Ammon's horn (tissue), 1 donor: ENCODE measurements at places on chromosomes 11 and 22.

- no peak for DNase-seq
These were observed 789.4 kb upstream of the KIRREL3 start for GRCh38 chr11:127789927-127790326.

- DNase-seq, result no peak
These were observed 6.6 kb upstream of the APOL6 start for GRCh38 chr22:35641494-35642120.

GRCh38 chr22:35219012-35219411, 38.3 kb upstream of the HMGXB4 start:
- no peak for DNase-seq

DNA sequence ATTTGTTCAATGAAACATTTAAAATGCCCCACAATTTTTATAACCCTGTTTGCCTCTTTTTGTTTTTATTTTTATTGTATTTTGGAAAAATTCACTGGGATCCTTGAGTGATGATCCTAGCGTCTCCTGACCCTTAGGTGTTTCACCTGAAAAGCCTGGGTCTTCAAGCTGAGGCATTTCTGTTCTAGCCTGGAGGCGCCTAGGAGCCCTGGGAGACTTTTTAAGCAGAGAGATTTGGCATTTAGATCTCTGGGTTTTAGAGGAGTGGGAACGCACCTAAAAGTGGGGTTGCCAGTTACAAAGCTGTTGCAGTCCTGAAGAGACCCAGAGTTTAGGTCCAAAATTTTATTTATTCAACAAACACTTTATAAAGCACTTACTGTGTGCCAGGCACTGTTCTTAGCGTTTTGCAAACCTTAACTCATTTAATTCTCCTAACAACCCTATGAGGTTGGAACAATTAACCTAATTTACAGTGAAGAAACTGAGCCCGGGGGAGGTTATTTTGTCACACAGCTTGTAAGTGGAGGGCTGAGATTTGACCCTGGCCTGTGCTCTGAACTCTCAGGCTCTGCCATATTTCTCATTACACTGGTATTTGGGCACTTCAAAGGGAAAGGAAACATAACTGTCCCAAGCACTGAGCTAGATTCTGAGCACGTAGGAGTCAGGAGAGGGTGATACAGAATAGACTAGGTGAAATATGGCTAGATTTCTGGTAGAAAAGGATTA, 834 bp upstream of the FADS1 start:
- no peak for DNase-seq

GRCh38 chr22:24483976-24484545, 11.1 kb upstream of the UPB1 start:
- no peak for DNase-seq

DNA sequence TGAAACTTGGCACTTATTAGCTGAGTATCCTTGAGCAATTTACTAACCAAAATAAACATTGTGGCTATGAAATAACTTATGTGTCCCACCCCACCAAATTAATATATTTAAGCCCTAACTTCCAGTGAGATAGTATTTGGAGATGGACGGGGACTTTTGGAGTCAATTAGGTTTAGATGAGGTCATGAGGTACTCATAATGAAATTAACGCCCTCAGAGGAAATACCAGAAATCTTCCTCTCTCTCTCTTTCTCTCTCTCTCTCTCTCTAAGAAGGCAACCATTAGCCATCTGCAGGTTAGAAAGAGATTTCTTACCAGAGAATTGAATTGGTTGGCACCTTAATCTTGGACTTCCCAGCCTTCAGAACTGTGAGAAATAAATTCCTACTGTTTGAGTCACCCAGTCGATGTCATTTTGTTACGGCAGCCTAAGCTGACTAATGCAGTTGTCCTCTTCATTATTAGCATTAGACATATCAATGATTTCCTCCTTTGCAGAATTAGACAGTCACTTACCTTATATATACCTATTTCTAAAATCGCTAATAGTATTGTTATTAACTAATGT, 1284.0 kb downstream of the FAM181B start:
- DNase-seq, result no peak

DNA sequence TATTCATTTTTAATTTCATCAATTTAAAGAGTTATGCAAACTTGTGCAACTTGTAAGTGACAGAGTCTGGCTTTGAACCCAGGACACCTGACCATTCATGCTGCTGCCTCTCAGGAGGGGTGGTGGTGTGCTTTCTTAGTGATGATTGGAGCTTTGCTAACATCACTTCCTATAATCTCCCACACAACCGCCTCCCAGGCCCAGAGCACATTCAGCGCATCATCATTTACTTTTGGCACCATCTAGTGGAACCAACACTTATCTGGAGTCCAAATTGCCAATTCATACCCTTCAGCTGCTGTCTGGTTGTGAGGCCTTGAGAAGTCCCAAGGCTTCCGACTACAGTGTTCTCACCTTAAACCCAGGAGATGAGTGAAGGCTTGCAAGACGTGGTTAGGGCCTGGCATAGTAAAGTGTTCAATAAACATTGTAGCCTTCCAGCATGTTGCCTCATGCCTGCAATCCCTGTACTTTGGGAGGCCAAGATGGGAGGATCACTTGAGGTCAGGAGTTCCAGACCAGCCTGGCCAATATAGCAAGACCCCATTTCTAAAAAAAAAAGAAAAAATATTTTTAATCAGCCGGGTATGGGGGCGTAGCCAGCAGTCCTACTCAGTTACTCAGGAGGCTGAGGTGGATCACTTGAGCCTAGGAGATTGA, 1.1 kb upstream of the TTLL1 start:
- DNase-seq, result peak; percentile 83

DNA sequence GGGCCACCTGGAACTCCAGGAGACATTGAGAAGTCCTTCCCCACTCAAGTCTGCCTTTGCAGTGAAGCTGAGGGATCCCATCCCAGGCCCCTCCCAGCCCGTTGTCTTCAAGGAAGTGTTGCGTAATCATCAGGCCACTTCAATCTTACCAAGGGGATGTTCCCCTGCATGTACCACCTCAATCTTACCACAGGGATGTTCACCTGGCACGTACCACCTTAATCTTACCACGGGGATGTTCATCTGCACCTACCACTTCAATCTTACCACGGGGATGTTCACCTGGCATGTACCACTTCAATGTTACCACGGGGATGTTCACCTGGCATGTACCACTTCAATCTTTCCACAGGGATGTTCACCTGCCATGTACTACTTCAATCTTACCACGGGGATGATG, 108.0 kb upstream of the SYN3 start:
- DNase-seq, result no peak

DNA sequence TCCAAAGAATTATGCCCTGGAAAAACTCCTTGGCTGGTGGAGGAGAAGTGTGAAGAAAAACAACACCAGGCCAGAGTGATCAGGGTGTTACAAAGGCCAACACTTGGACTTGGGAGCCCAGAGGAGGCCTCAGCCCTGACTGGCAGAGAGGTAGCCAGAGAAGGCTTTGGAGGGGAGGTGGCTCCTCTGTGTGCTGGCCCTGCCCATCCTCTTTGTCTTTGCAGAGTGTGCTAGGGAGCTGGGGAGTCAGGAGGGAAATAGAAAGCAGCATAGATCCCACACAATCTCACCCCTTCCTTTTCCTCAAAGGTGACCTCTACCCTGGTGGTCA, 12.0 kb upstream of the P2RY6 start:
- DNase-seq, result no peak

- DNase-seq, result peak; percentile 90
These were observed 1.8 kb downstream of the SRSF8 start for GRCh38 chr11:95068549-95068948.

DNA sequence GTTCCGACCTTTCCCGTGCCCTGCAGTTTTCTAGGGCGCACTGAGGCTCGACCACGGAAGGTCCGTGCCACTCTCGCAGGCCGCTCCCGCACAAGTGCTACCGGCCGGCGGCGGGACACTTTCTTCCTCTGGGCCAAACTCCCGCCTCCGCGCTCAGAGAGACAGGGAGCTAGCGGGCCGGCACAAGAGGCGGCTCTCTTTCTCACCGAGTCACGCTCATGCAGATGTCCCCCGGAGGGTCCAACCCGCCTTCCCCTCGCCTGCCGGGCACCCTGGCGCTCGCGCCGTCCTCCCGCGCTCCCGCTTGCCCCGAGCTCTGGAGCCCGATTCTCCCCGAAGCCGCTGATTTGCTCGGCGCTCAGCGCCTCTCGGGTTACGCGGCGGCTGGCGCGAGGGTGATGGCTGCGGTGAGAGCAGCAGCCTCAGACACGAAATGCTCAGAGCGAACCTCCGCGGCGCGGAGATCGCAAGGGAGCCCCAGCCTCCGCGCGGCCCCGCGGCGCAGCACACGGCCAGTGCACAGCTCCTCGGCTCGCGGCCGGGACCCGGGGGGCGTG, 1.0 kb downstream of the LMO1 start:
- no peak for DNase-seq

DNA sequence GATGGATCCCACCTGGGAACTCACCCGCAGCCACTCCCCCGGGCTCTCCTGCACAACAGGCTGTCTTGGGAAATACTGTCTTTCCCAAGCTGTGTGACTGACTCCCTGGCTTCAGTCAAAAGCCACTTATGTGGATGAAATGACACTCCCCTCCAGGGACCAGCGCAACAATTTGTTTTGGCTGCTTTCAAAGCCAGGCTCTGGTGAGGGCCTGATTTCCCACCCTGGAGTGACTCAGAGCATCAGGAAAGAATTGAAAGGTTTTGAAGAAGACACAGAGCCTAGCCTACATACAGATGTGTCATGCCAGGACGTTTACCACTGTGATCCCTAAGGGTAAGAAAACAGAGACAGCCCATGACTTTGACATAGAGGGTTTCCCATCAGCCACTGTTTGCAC, 550.5 kb downstream of the MIAT start:
- DNase-seq, result no peak

GRCh38 chr22:42444077-42444904, 12.1 kb upstream of the NFAM1 start:
- peak; percentile 87 for DNase-seq

GRCh38 chr22:47851586-47851985, 1089.1 kb downstream of the TBC1D22A start:
- no peak for DNase-seq

DNA sequence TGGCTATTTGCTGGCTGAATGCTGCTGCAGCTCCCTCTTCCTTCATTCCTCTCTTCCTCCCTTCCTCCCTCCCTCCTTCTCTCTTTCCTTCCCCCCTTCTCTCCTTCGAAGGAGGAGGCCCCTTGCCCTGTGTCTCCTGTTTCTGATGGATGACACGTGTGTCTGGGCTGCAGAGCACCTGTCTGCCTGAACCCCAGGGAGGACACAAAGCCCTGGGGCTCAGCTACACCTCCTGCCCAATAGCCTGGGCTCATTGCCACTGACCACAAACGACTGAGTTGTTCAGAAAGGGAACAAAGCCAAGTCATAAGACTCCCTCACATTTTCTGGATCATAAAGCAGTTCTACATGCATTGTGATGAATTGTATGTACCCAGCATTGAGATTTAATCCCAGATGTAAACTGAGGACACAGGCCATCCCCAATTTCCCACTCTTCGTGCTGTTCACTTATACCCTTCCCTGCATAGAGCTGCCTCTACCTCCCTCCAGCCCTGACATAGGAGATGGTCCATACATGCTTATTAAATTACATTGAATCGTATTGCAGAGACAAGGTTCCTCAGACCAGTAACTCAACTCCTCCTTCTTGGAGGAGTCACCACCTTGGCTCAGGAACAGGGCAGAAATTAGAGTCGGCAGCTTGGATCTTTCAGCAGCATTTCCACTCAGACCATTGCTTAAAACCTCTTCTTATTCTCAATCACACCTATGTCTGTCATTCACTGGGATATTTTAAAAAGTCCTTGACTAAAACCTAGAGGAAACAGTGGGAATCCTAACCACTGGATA, 1.2 kb downstream of the CSRP3 start:
- no peak for DNase-seq

DNA sequence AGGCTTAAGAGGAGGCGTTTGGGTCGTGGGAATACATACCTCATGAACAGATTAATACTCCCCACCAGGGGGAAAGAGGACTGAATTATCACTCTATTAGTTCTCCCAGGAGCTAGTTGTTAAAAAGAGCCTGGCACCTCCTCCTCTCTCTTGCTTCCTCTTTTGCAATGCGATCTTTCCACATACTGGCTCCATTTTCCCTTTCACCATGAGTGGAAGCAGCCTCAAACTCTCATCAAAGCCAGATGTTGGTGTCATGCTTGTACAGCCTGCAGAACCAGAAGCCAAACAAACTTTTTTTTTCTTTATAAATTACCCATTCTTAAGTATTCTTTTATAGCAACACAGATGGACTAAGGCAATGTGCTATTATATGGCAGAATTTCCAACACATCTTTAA, 258.5 kb downstream of the FAM76B start:
- DNase-seq, result no peak

DNA sequence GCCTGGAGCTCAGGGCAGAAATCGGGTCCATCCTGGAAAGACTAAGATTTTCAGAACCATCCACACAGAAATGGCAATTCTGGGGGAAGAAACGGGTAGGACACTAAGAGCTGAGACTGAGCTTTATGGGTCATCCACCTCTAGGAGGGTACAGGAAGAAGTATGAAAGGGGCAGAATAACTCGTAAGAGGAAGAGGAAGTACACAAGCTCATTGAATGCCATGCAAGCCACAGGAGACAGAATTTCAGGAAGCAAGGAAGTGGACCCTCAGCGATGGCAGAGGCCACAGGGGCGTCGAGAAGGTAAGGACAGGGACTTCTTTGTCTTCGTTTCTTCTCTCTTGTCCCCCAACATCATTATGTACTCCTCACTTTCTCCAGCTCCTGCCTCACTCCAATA, 169.6 kb downstream of the MAML2 start:
- no peak for DNase-seq

GRCh38 chr22:27537501-27537900, 264.1 kb downstream of the MN1 start:
- DNase-seq, result no peak

GRCh38 chr11:121365304-121365703, 72.7 kb downstream of the SC5D start:
- peak; percentile 54 for DNase-seq
